ENCODE measurements at places on chromosomes 12 and 14.
A peak's percentile ranks its signal among the peaks of the same experiment; 100 is the strongest.

DNA sequence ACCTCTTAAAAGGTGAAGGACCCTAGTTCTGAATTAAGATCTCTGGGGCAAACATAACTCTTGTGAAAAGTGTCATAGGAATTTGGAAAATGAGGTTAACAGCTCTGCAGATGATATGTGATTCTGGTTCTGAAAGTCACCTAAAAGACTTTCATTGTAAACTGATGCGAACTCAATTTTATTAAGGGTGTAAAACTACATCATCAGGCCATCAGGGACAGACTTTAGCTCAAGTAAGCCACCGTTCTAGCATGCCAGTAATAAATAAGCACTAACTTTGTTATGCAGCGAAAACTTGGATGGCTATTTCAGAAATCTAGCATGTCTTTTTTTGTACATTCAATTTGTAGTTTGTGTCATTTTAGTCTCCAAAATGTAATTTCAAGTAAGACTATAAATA, 61.6 kb downstream of the R3HDM2 start:
- DNase-seq: no peak

GRCh38 chr12:14828892-14829291, 14.4 kb downstream of the ART4 start:
- DNase-seq: no peak

GRCh38 chr12:106139422-106140171, 843 bp upstream of the NUAK1 start:
- DNase-seq: peak; percentile 90

- no peak for DNase-seq
Observed at GRCh38 chr14:48008646-48009045, 333.2 kb upstream of the MDGA2 start.

GRCh38 chr12:2560356-2560755, 234.4 kb upstream of the FKBP4 start:
- peak; percentile 4 for DNase-seq

DNA sequence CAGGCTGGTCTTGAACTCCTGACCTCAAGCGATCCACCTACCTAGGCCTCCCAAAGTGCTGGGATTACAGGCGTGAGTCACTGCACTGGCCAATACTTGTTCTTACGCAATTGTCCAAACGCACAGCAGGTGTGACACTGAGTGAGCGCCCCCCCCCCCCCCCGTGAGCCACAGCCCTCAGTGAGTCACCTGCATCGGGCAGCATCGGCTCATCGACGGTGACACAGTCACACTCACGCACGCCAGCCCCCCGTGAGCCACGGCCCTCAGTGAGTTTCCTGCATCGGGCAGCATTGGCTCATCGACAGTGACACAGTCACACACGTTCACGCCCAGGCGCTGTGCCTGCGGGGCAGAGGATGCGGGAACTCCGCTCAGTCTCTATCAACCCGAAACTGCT, 42.5 kb downstream of the GALNT9 start:
- no peak for DNase-seq

- no peak for DNase-seq
Observed at GRCh38 chr12:13799574-13799973, 181.8 kb downstream of the GRIN2B start.

GRCh38 chr12:85029456-85029855, 6.6 kb downstream of the TSPAN19 start:
- peak; percentile 83 for DNase-seq

- DNase-seq: no peak
Observed at GRCh38 chr12:12440784-12441428, 84.0 kb downstream of the BORCS5 start.

DNA sequence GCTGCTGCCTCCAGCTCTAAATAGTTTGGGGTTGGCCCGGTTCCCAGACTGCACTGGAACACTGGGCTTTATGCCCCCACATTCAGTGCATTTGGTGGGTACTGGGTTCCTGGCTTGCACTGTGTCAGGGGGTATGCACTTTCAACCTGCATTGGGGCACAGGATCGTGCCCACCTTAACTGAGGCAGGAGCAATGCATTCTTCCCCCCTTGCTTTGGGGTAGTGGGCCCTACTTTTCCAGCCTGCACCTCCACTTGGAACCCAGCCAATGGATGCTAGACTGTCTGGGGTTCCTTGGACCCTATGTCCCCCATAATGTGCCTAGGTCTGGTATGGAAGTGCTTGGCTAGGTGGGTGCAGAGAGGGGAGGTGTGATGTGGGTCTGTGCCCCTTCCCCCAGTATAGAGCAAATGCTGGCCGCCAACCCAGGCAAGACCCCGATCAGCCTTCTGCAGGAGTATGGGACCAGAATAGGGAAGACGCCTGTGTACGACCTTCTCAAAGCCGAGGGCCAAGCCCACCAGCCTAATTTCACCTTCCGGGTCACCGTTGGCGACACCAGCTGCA, 615 bp downstream of the TARBP2 start:
- DNase-seq: no peak

DNA sequence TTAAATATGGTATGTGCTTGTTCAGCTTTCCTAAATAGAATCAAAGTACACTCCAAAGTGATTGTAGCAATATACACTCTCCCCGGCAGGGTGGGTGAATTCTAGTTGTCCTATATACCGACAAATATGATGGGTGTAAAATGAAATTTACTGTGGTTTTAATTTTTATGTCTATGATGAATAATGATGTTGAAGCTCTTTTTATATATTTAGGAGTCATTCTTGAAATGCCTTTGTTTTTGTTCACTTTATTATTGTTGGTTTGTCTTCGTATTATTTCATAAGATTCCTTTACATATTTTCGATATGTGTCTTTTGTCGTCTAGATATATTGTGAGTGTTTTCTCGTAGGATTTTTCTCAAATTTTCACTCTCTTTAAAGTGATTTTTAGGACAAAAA, 105.7 kb downstream of the PDE3A start:
- DNase-seq: peak; percentile 17

GRCh38 chr12:69642531-69642930, 31.8 kb upstream of the LRRC10 start:
- DNase-seq: no peak

GRCh38 chr12:79508622-79509021, 182.1 kb downstream of the PAWR start:
- DNase-seq: no peak

DNA sequence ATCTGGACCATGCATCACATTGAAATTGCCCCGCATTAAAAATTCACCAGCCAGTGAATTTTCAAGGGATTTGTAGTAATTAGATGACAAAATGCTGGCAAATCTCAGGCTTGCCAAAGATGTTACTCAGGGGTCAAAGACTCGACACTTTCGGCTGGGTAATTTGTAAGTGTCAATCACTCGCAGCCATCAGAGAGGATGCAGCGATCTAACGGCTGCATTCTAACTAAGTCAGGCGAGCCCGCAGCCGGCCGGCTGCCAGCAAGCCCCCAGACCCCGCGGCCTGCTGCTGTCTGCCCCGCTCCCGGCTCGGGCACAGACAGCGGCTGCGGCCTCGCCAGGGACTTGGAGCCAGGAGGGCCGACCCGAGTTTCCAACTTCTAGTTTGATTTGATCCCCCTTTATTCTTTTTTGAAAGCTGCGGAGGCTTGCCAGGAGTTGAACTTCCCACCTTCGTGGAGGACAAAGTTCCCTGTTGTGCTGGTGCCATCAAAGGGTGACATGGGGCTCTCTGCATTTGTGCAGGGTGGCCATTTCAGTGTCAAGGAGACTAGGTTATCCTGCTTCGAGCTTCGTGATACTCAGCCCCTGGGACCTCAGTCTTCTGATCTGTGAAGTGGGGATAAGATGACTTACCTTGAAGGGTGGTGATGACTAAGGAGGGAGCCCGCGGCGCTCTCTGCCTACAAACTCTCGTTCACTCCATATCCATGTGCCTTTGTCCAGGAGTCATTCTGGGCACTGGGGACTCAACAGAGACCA, 169.9 kb downstream of the RBM19 start:
- no peak for DNase-seq

- no peak for DNase-seq
Observed at GRCh38 chr14:72788972-72789728, 104.8 kb downstream of the DPF3 start.

GRCh38 chr12:130633771-130634170, 82.3 kb downstream of the RIMBP2 start:
- DNase-seq: no peak

DNA sequence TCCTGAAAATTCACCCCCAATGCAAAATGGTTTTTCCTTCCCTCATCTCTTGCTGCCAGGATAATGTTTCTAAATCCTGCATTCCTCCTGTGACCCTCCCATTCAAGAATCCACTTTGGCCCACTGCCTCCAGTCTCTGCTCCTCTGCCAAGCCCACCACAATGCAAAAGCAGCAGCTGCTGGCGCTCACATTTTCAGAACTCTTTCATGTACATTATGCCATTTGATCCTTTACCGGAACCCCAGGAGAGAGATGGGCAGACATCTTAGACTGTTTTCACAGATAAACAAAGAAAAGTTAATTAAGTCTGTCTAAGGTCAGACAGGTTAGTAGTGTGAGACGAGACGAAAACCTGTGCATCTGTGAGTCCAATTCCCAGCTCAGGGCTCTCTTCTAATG, 12.9 kb downstream of the LRIG3 start:
- no peak for DNase-seq

- DNase-seq: no peak
Observed at GRCh38 chr14:104393199-104393897, 186.2 kb upstream of the C14orf180 start.

GRCh38 chr14:30158299-30158698, 230.7 kb upstream of the PRKD1 start:
- no peak for DNase-seq

DNA sequence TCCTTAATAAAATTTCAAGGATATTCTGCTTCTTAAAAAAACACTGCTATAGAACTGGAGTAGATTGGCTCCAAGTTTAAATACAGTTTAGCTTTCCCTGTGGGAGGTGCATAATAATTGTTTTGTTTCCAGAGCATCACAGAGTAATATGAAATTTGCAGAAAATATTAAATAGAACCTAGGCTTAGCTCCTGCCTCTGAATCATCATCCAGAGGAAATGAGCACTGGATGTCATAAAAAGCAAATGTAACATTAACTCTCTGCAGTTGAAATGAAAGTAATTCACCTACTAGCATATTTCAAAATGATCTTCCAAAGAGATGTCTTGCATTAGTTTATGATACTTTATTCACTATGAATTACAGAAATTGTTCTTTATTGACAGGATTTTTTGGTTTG, 769.8 kb downstream of the C12orf50 start:
- no peak for DNase-seq

DNA sequence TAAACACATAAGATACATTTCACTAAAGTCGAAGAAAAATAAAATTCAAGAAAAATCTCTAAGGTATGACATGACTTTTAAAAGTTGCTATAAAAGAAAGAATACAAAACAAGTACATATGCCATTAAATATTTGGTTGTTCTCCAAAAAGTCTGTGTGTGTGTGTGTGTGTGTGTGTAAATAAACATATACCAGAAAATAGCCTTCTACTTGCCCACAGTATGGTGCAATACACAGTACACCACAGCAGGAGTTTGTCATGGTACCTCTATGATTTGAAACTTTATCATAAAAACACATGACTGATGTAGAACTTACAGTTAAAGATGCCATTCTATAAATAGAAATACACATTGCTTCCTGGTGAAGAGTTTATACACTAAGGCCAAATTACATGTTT, 692.7 kb upstream of the MGAT4C start:
- DNase-seq: peak; percentile 73

DNA sequence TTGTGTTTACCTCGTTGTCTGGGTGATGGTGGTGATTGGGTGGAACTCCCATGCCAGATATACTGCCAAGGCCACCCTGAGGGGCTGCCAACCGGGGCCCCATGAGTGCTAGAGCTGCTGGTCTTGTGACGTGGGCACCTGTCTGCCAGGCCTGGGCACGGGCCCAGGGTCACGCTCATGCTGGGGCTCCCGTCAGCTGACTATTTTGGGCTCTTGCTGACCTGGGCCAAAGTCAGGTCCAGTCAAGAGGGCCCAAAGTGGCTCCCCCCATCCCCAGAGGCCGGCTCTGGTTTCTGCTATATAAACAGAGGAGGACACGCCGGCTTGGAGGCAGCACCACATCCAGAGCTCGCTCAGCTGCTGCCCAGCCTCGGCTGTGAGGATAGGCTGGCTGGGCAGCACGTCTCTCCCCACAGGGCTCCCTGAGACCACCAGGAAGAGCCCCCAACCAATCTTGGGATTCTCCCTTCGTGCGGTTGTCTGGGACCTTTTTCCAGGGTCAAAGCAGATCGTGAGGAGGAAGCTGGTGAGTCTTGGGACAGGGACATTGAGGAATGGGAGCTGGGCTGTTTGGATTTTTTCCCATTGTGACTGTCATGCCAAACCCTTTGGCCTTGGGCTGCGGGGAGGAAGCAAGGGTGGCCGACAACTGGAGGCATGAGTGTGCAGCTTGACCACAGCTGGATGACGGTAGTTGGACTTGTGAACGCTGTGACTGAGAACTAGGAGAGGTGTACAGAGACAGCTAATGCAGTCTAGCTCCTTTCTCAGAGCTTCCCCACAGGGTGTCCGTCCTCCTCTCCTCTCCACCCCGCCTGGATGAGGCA, 7.6 kb upstream of the NR4A1 start:
- DNase-seq: no peak

DNA sequence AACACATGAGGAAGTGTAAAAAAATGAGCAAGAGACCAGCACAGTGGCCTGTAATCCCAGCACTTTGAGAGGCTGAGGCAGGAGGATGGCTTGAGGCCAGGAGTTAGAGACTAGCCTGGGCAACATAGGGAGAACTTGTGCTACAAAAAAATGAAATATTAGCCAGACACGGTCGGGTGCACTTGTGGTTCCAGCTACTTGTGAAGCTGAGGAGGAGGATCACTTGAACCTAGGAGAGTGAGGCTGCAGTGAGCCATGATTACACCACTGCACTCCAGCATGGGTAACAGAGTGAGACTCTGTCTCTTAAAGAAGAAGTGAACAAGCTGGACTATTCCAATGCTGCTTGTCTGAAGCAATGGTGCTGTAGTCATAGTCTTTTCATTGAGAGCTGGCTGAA, 36.3 kb upstream of the MAP3K9 start:
- no peak for DNase-seq

GRCh38 chr12:40511341-40511740, 180.9 kb upstream of the CNTN1 start:
- DNase-seq: no peak

- peak; percentile 1 for DNase-seq
Observed at GRCh38 chr12:97148941-97149559, 242.0 kb downstream of the NEDD1 start.

DNA sequence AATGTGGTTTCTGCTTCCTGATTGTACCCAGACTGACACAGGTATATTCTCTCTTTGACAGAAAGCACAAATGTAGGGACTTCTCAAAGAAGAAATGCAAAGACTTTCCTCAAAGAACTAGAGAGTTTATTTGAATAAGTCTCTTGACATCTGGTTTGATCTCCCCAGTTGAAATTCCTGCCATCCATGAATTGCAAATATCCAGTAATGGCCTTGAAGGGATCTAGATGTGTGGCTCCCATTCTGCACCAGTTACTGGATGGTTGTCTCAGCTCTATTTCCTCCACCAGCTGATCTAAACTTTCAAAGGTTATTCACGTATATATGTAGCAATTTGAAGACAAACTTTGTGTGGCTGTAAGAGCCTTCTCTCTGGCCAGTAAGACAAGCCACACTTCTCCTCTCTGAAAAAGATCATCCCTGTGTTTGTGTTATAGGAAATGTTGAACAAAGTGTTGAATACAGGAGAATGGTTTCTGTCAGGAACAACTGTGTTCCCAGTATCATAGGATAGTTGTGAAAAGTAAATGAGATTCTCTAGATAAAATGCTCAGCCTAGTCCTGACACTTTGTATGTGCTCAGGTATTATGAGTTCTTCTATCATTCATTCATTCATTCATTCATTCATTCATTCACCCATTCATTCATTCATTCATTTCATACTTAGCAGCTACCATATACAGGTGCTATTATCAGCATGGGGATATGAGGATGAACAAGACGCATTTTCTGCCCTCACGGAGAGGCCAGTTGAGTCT, 22.7 kb upstream of the GPRC5A start:
- DNase-seq: no peak

- DNase-seq: peak; percentile 28
Observed at GRCh38 chr14:54182419-54183045, 214.3 kb upstream of the CDKN3 start.
